ENCODE measurements at places on chromosomes 1 and 21. TPM values are rescaled to one million over a fixed set of nuclear protein-coding genes. Genes with fewer than 3 reads are reported as not detected.

Gene KCND3
- 20.7 TPM for total RNA-seq

DNA sequence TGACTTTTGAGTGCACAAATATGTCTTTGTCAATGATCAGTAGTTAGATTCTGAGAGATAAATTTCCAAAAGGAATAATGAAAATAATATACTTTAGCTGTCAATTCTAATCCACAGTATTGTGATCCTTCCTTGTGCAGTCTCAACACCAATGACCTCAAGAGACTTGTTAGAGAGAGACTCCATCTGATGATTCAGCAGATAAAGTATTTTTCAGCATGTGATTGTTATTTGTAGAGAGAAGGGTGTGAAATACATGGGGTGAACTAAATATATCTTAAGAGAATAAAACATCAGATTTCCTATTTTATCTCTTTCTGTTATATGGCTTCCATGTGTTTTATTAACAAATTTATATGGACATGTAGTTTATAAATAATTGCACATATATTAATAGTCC lies 5.9 kb upstream of the ZNF124 start:
- no peak for DNase-seq

DNA sequence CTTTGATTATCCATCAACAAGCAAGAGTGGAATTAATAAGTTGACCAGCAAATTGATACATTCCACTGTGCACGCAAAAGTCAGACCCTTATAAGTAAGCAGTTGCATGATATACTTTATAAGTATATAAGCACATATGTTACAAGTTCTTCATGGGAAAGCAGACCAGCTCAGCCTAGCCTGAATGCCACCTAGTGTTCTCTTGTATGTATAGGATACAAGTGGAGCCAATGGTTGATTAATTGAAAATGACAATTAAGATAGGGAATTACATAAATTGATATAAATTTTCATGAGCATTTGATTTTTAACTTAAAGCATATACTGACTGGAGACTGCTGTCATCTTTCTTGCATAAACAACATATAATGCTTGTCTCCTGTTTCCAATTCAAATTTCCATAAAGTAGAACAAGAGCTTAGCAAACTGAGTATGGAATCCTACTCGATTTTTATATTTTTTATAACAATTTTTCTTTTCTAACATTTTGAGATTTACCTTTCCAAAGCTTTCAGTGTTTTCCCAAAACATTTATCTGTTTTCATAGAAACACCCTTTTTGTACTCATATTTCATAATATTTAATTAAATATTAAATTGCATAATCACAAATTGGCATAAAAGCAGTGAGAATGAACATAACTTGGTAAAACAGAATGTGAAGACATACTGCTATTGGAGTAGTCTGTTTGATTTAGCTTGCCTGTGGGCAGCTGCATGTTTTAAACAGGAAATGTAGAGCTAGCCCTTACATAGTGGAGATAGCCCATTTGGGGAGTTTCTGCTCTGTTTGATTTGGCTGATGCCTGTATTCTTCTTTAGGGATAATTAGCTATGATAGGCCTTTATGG lies 62.8 kb downstream of the MAGI3 start:
- DNase-seq: no peak

DNA sequence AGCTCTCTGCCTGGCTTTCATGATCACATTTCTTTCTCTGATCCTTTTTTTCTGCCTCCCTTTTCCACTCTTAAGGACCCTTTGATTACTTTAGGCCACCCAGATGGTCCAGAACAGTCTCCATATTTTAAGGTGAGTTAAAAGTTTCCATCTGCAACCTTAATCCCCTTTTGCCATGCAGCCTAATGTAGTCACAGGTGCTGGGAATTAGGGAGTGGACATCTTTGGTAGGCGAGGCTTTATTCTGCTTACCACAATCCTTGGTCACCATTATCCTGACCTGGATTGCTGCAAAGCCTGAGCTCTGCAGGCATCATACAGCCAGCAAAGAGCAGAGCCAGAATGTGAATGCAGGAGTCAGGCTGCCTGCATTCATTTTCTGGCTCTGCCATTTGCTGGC lies 95.9 kb downstream of the XCL2 start:
- DNase-seq: no peak

GRCh38 chr1:87135329-87135712 lies 193.4 kb upstream of the LMO4 start:
- no peak for DNase-seq

DNA sequence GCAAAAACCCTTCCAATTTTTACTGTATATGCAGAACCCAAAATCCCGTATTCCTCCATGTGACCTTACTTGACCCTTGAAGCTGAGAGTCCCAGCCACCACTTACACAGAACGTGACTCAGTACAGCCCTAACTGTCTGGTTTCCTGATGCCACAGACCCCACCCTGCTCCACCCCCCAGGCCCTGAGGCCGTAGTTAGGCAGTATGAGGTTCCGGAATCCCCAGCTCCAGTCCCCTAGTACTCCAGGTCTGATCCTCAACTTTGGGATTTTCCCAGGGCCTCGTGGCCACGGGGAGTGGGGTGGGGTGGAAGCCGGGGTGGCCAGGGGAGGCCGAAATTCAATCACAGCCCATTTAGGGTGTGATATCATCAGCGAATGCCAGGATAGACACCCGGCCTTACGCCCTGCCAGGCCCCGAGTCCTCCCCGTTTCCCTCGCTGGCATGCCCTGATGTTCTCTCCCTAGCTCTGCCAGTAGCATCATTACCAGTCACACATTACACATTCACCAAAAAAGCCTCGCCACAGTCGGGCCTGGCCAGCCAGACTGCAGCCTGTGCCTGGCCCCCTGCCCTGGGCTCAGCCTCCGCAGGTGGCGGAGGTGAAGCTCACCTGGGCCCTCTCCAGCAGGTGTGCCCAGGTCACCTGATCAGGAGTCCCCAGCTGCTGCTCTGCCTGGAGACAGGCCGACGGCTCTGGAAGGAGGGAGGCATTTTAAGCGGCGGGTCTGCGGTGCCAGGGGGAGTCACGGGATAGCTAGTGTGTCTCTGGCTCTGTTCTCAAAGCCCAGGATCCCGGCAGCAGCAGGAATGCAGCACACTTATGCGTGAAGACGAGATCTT lies 70.8 kb downstream of the SCCPDH start:
- no peak for DNase-seq

GRCh38 chr1:97925151-97925550 lies 4.3 kb upstream of the DPYD start:
- no peak for DNase-seq

- DNase-seq: no peak
These were observed 32.8 kb downstream of the LRRC8B start for GRCh38 chr1:89557445-89557825.

Gene PPM1J
- 5.3 TPM for total RNA-seq

Gene HSD3B2
- not detected for total RNA-seq
